ENCODE measurements at places on chromosomes 12 and 14. TPM values are rescaled to one million over a fixed set of nuclear protein-coding genes. Genes with fewer than 3 reads are reported as not detected.

Gene PPFIBP1
- total RNA-seq = 81.5 TPM

Gene CACNA1C
- total RNA-seq = not detected

Gene TAS2R8
- not detected for total RNA-seq

Gene REP15
- 3.6 TPM for total RNA-seq

Gene CABP1
- total RNA-seq = 0.14 TPM

Data from epithelial cell of proximal tubule (primary cell).